MCF 10A (cell line): ENCODE measurements at places on chromosomes 1 and 21.

DNA sequence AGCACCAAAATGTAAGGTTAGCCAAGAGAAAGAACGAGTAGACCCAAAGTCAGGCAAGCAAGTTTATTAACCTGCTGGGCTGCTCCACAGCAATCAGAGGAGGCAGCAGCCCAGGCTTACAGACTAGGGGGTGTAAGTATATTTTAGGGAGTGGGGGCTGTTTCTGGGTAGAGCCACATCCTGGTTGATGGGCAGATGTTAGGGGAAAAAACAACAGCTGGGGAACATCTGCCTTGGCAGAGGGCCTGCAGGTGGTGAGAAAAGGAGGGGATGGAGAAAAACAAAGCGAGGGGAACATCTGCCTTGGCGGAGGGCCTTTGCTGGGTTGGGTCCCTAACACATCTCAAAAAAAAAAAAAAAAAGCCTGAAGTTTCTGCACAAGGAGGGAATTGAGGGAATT, 9.7 kb upstream of the ZBTB48 start:
- no peak for DNase-seq

GRCh38 chr1:97787231-97787630, 133.6 kb downstream of the DPYD start:
- no peak for DNase-seq

GRCh38 chr1:39779137-39779536, 8.0 kb upstream of the OXCT2 start:
- no peak for DNase-seq

GRCh38 chr1:38082769-38083263, 36.2 kb upstream of the POU3F1 start:
- DNase-seq: peak; percentile 4

GRCh38 chr1:58442114-58442513, 104.4 kb downstream of the OMA1 start:
- no peak for DNase-seq
